ENCODE measurements at places on chromosomes 1 and 21.

DNA sequence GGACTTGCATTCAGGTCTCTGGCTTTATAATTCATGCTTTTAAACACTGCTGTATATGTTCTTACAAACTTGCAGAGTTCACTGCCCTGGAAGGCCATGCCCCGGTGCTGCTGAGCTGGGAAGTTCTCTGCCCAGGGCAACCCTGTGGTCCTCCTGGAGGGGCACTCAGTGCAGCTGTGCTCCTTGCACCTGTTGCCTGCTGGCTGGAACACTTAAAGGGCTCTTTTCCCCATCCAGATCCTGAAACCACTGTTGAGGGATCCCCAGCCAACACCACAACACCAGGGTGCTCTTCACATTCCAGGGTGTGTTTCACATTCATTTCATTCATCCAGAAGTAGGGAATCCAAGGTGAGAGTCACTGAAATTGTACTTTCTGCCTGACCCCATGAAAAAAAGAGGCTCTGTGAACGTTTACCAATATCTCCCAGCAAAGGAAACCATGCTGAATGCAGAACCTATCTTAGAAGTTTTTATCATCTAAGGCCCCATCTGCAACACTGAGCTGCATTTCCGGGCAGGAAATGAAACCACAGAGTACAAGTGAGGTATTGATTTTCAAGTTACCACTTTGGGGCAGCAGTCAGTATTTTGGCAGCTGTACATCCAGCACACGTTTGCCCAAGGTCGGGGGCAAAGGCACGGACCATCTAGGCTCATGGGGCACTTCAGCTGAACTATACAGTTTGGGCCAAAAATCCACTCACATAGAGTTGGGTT is 16.4 kb upstream of the KIAA0040 start:
- DNase-seq, result no peak

- DNase-seq, result no peak
Observed at GRCh38 chr21:27550287-27550686, 583.4 kb upstream of the ADAMTS5 start.

DNA sequence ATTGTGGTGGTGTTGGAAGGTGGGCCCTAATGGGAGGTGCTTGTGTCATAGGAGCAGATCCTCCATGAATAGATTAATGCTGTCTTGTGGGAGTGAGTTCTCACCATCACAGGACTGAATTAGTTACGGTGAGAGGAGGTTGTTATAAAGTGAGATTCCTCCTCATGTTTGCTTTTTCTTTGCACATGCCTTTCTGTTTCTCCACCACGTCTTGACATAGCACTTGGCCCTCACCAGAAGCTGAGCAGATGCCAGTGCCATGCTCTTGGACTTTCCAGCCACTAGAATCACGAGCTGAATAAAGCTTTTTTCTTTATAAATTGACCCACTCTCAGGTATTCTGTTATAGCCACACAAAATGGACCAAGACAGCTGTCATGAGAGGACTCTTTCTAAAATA is 194.8 kb downstream of the PTPRU start:
- DNase-seq, result no peak

DNA sequence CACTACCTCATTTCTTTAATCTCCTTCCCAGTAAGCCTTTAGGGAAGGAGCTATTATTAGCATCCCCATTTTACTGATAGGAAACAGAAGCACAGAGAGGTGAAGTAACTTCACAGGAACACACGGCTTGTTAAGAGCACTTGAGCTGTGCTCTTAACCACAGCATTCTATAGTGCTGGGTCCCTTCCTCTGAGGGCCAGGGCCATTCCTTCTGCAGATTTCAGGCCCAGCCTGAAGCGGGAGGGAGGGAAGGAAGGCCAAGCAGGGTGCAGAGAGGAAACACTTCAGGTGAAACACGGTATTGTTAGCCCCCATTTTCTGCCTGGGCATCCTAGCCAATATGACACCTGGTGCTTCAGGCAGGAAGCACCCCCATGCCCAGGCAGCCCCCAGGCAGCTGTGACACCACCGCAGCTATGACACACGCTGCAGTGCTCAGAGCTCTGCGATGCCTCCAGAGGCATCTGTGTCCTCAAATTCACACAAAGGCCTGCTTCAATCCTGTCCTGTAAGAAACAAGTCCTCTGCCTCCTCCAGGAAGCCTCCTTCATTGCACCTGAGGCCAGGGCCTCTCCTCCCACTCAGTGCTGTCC is 4.5 kb upstream of the EXTL1 start:
- DNase-seq, result no peak

DNA sequence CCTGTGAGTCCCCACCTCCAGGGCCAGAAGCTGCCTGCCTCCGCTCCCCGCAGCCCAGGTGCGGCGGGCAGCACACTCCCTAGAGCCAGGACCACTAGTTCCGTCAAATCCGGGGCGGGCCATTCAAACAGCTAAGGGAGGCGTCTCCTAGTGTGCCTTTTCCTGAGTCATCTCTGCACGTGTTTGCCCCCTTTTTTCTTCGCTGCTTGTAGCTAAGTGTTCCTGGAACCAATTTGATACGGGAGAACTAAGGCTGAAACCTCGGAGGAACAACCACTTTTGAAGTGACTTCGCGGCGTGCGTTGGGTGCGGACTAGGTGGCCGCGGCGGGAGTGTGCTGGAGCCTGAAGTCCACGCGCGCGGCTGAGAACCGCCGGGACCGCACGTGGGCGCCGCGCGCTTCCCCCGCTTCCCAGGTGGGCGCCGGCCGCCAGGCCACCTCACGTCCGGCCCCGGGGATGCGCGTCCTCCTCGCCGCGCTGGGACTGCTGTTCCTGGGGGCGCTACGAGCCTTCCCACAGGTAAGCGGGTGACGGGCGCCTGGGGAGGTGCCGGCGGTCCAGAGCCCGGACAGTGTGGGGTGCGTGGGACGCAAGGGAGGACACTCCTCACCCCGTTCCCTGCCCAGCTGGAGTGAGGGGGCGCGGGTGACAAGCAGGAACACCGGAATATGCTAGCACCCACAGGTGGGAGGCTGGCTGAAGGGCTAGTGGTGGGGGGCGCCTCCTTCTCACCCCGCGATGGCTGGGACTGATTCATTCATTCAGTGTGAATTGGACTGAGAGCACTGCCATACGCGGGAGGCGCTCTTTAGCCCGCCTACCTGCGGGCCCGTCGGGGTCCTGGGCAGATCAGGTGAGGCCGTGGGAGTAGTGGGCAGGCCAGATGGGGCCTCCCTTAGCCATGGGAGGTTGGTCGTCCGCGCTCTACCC is at the start of gene TNFRSF8:
TSS of gene TNFRSF8 (plus strand) at position 163 of the 932 bp plus-strand sequence. CDS start at position 459, 296 bp downstream.
- DNase-seq, result no peak

DNA sequence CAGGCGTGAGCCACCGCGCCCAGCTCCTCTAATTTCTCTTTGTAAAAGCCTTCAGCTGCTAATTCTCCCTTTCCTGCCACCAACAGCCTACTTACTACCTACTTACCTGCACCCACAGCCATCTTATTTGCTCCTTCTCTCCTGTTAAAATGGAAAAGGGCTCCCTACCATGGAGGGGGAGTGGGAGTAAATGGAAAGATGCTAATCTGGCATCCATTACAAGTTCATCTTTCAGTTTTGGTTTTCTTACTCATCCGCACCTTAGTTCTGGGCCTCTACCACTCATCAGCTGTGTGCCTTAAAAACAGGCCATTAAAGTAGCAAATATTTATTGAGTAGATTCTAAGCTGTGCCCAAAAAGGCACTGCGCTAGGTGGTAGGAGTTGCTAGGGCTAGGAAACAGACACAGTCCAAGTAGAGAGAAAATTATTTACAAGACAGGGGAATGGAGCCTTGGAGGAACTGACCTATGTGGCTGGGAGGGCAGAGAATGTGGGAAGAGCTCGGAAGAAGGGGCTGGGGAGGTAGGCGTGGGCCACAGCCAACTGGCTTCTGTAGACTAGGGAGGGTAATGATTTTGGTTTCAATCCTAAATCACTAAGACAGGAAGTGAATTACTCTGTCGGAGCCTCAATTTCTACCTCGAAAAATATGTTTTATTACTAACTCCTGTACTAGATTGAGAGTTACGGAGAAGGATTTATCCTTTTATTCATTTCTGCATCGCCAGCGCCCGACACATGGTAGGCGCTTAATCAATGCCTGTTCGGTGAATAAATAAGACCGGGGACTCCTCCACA is 685 bp upstream of the DDI2 start:
- DNase-seq, result no peak

- no peak for DNase-seq
Observed at GRCh38 chr1:110449661-110450651, 993 bp upstream of the PROK1 start.

DNA sequence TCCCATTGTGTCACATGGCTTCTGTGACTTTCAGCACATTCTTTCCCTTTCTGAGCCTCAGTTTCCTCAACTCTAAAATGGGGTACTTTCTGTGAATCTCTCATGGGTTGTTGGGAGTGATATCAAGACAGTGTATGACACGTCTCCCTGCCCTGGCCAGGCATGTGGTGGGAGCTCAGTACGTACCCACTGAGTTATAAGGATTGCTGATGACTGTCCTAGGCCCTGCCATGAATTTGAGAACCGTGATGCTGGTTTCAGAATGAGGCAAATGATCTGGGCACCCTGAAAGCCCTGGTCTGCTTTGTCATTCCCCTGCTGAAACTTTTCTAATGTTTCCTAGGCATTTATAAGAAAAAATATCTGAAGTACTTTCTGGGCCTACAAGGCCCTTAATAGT is 3.6 kb downstream of the ZNF362 start:
- no peak for DNase-seq

DNA sequence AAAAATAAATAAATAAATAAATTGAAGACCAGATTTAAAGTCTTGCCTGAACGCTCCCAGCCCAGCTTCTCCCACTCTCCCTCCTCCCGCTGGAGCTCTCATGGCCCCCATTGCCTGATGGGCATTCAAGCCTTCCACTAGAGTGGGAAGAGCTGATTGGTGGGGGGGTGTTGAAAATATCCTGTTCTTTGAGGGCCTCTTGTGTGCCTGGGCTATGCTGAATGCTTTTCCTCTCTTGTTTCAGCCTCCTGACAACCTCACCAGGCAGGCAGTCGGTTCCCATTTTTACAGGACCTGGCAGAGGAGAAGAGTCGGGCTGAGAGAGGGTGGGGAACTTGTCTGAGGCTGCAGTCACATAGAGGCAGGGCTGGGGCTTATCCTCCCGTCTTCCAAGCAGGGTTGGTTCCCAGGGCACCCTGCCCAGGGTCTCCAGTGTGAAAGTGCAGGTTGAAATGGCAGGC is 59.2 kb upstream of the SSBP3 start:
- no peak for DNase-seq

DNA sequence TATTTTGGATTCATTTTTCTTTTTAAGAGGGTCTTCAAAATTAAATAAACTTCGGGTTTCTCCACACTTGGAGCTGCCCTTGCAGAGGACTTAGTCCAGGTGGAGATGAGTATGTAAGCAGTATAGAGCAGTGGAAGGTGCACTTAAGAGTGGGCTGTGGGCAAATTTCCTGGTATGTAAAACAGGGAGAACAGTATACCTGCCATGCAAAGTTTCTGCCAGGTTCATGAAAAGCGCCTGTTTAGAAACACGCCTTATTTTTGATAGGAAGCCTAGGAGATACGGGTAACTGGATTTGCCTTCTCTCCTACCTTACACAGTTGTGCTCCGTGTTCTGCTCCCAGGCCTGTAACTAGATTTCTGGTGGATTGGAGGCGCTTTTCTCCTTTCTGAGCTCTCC is 1.2 kb downstream of the KDM4A start:
- no peak for DNase-seq

- no peak for DNase-seq
Observed at GRCh38 chr1:218705391-218705790, 360.3 kb downstream of the TGFB2 start.

DNA sequence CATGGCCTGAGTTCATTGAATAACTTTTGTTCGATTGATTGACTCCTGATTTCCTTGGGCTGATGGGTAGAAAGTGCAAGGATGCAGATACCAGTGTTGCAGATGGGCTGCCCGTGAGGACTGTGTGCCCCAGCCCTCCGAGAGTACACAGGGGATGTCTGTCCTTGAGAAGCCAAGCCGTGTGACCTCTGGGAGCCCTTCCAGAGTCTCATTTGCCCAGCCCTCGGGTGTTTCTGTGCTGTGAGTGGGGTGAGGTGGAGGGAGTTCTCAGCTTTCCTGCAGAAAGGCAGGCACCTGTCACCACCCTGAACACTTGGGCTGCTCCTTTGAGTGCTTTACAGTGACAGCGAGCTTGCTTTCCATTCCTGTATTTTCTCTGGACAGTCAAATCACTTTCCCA is 96.4 kb upstream of the CACNA1E start:
- DNase-seq, result no peak

- DNase-seq, result peak; percentile 85
Observed at GRCh38 chr1:226547754-226548191, 791 bp upstream of the STUM start.

DNA sequence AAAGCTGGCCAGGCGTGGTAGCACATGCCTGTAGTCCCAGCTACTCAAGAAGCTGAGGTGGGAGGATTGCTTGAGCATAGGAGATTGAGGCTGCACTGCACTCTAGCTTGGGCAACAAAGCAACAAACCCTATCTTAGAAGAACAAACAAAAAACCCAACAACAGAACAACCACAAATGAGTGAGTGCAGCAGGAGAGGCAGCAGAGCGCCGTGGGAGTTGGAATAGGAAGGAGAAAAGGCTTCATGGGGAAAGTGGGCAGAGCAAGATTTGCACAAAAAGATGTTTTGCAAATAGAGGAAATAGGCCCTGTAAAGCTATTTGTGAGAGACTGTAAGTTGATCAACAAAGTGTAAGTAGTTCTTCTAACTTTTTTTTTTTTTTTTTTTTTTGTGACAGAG is 19.6 kb downstream of the SMAP2 start:
- no peak for DNase-seq

DNA sequence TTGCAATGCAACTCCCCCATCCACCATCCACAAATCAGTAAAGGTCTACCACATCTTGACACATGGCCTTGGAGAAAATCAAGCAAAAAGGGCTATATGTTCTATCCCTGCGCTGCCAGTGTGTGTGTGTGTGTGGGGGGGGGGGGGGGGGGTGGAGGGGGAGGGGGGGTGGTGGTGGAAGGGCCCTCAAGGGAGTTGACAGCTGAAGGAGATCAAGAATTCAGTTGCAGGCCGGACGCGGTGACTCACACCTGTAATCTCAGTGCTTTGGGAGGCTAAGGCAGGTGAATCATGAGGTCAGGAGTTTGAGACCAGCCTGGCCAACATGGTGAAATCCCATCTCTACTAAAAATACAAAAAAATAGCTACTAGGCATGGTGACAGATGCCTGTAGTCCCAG is 37.6 kb upstream of the CLIC4 start:
- DNase-seq, result no peak

DNA sequence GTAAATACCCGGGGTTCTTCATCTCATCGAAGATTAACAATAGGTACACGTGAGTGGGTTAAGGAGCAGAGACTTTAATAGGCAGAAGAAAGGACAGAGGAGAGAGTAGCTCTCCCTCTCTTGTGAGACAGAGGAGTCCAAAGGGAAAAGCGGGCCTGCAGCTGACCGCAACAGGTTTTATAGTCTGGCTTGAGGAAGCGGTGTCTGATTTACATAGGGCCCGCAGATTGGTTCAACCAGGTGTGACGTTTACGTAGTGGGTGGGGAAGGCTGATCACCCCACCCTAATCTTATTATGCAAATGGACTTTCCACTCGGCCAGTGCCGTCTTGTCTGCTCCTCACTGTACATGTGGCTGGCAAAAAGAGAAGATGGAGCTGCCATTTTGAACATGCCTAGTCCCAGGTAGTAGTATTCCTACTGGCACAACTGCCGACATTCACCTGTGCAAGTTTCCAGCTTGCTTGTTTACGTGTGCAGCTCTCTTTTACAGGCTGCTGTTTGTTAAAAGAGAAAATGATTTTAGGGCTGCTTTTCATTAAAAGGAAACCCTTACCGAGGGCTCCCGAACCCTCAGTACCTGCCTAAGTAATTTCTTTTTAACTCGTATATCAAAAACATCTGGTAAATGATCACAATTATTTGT is 10.6 kb downstream of the CDC14A start:
- DNase-seq, result no peak

All from suprapubic skin (tissue), 4 donors.